Right renal pelvis (tissue), 4 donors: ENCODE measurements at places on chromosomes 5 and 9. TPM values are rescaled to one million over a fixed set of nuclear protein-coding genes. Genes with fewer than 3 reads are reported as not detected.

DNA sequence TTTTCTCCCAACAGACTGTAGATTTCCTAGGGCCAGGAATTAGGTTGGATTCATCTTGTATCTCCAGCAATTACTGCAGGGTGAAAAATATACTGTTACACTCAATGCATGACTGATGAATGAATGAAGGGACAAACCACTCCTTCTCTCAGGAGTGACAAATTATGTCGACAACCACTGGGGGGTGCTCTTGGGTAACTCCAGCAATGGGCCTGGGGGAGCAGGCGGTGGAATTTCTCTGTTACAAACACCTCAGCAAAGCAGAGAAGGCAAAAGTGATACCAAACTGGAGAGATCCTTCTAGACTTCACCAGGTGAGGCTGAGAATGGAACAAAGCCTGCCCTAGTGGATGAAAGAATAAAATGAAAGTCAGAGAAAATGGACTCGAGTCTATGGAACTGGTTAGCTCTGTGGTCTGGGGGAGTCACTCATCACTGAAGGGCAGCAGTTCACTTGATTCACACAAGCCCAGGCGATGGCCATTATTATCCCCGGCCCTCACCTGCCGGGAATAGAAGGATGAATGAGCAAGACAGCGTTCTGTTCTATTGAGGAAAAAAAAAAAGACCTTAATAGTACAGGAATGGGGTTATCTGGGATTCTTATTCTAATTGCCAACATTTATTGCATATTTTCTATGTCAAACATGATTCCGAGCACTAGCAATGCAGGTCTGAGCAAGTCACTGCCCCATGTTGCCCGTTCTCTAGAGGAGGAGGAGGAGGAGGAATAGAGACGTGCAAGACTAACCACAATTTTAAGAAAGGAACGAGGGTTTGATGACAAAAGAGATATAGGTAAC lies 341.1 kb downstream of the ASTN2 start:
- DNase-seq: no peak

- no peak for DNase-seq
Observed at GRCh38 chr5:142872795-142873194, 102.6 kb downstream of the ARHGAP26 start.

GRCh38 chr9:22389271-22389670 lies 57.4 kb upstream of the DMRTA1 start:
- no peak for DNase-seq

The IFNA13 gene
- not detected for polyA plus RNA-seq

The PCDHGA2 gene
- polyA plus RNA-seq: 6.2 TPM
